ENCODE measurements at places on chromosomes 1 and 21. TPM values are rescaled to one million over a fixed set of nuclear protein-coding genes. Genes with fewer than 3 reads are reported as not detected.

DNA sequence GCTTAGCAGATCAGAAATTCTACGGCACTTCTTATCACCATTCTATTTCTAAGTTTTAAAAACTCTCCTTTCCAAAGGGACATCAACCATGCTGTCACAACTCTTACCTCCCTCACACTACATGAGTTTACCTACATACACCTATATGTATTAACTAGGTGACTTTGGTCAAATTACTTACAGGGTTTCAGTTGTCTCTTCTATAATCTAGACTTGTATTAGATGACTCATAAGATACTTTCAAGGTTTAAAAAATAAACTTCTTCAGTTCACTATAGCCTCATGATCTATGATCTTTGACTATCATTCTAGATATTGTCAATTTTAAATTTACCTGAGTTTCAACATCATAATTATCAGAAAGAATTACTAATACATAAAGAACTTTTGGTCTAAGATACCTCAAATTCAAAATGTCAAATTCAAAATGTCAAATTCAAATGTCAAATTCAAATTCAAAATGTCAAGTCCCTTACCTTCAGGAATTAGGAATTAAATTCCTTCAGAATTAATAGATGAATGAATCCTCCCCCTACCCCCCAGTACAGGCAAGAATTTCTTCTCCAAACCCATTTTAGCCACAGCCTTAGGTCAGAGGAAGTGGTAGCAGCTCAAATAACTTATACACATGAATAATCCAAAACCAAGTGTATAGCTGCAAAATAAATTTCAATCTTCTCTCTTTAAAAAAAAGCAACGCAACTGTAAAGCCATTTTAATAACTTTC, 31.1 kb downstream of the OTUD7B start:
- H3K27me3 ChIP-seq: no peaks in the 10 kb centered on the region
- DNase-seq: no peak
- H3K4me1 ChIP-seq: peaks cover 16% of the 10 kb centered on the region
- H3K36me3 ChIP-seq: no peaks in the 10 kb centered on the region

The HHIPL2 gene
- 0.50 TPM for total RNA-seq

The USH2A gene
- 0.02 TPM for total RNA-seq

The KLF17 gene
- total RNA-seq: 0.09 TPM

- H3K4me1 ChIP-seq: no peaks in the 10 kb centered on the region
- no peaks in the 10 kb centered on the region for H3K36me3 ChIP-seq
- H3K27me3 ChIP-seq: no peaks in the 10 kb centered on the region
- no peak overlapping the region for H3K27ac ChIP-seq
- H3K4me3 ChIP-seq: no peak overlapping the region
Measured at GRCh38 chr1:65399003-65399402, 21.5 kb upstream of the LEPR start.

The KRTAP19-1 gene
- total RNA-seq: not detected

DNA sequence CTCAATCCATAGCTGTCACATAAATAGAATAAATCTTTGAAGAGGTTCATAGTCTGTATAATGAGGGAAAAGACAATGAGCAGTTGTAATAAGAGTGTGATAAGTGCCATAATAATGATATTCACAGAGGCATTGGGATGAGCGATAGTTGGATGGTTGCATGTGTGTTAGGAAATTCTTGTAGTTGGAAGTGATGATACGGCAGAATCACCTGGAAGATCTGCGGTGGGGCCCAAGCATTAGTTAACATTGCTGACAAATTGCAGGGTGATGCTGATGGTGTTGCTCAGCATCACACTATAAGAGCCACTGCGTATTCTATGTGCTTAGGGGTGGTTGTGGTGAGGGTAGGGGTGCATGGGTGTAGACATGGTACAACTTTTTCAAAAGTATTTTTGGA, 41.1 kb downstream of the ADGRL2 start:
- H3K4me3 ChIP-seq: no peak overlapping the region
- H3K4me1 ChIP-seq: no peaks in the 10 kb centered on the region
- no peak overlapping the region for H3K27ac ChIP-seq
- no peaks in the 10 kb centered on the region for H3K36me3 ChIP-seq
- DNase-seq: no peak

The S100A1 gene
- total RNA-seq: 1.7 TPM

The IL22RA1 gene
- not detected for total RNA-seq

The F13B gene
- not detected for total RNA-seq

The ADGRL2 gene
- total RNA-seq: 103 TPM

- H3K4me1 ChIP-seq: peaks cover 2% of the 10 kb centered on the region
- H3K27ac ChIP-seq: no peak overlapping the region
- no peak overlapping the region for H3K4me3 ChIP-seq
- no peaks in the 10 kb centered on the region for H3K36me3 ChIP-seq
Measured at GRCh38 chr1:84957966-84958365, 38.9 kb downstream of the MCOLN2 start.

DNA sequence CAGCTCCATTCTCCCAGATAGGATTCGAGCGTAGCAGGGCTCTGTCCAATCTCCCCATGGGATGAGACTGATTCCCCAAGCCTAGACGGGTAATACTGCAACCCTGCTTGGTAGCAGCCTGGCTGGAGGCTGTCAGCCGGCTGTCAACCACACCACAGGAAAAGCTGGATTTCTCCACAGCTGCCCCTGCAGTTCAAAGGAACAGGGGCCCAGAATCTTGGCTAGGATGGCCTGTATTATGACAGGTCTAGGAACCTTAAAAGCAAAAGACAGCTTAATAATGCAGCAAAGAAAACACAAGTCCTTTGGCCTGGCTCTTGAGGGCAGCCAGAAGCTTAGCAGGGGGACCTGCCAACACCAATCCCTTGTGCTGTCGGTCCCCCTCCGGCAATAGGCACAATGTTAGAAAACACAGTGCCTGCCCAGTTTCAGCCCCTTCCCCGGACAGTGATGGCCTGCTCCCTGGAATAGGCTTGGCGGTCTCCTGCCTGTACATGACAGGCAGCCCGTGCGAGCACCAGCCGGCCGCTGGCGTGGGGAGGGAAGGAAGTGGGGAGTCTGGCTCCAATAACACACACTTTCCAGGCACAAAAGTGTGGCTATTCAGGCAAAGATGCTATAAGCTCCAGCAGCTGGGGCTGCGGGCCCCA, 90.5 kb downstream of the TRABD2B start:
- peaks cover 6% of the 10 kb centered on the region for H3K27me3 ChIP-seq
- H3K27ac ChIP-seq: no peak overlapping the region
- no peaks in the 10 kb centered on the region for H3K4me1 ChIP-seq
- no peak for DNase-seq

DNA sequence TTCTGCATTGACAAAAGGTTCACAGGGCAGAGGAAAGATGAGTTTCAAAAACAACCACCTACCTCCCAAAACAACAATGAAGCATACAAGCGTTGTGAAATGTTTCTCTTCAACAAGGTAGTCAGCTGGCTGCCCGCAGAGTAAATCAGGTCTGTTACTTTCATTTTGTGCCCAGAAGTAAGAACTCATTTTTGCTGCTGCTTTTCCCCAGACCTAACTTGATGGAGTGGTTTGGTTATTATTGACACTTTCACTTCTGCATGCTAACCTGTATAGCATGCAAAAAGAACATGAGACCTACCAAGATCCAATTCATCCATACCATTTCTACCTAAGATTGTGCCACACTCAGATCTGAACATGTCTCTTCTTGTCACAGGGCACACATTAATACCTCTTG, 1.3 kb downstream of the SLC9C2 start:
- H3K36me3 ChIP-seq: no peaks in the 10 kb centered on the region
- no peaks in the 10 kb centered on the region for H3K4me1 ChIP-seq
- no peaks in the 10 kb centered on the region for H3K27me3 ChIP-seq
- H3K4me3 ChIP-seq: no peak overlapping the region
- DNase-seq: no peak
- H3K27ac ChIP-seq: no peak overlapping the region

Data from astrocyte (in vitro differentiated cells and primary cell).